HL-60 (cell line): ENCODE measurements at places on chromosomes 5 and 9.

GRCh38 chr9:127792417-127793031 lies 6.7 kb downstream of the CDK9 start:
- DNase-seq: no peak

DNA sequence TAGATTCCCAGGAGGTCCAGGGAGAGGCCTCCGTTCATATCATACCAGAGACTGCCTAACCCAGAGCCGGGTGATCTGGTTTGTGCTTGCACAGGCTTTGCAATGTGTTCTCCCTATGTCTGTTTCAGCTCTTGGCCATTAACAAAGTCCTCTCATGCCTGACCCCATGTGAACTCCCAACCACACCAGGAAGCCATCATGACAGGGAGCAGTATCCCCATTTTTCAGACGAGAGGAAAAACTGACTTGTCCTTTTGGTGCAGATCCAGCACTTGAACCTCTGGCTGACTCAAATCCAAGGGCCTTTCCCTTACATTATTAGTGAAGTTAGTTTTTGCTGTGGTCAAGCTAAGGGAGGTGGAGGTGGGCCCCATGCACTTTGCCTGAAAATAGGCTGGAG lies 58.4 kb downstream of the TEX10 start:
- no peak for DNase-seq

- DNase-seq: no peak
These were observed 3.8 kb upstream of the MIGA2 start for GRCh38 chr9:129032541-129033159.

DNA sequence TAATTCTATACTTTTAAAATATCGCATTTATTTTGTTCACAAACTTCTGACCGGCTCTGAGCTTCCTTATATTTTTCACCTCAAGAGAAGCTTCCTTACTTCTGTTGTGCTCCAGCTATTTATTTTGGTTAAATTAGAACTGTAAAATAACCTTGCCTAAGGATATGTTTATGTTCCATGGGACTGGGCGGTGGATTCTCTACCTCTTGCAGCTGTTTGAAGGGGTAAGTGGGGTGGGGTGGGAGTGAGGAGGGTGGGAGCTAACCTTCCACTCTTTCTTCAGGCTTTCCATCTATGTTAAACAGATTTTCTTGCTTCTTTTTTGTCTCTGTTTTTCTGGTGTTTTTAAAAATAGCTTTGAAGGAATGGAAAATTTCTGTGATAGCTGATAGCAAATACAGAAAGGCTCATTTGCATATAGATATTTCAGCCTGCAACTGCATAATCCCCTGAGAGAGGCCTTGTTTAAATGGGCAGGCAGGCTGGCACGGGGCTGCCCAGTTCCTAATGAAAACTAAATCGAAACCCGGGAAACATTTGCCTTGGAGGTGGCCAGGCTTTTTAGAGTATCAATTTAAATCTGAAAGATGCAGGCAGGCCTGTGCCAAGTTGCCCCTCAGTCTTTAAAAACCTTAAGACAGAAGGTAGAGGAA lies 122.1 kb upstream of the DMAC1 start:
- no peak for DNase-seq

GRCh38 chr9:752201-752600 lies 89.3 kb upstream of the DMRT1 start:
- no peak for DNase-seq

- no peak for DNase-seq
These were observed 126.5 kb downstream of the MRPS30 start for GRCh38 chr5:44935262-44935661.

DNA sequence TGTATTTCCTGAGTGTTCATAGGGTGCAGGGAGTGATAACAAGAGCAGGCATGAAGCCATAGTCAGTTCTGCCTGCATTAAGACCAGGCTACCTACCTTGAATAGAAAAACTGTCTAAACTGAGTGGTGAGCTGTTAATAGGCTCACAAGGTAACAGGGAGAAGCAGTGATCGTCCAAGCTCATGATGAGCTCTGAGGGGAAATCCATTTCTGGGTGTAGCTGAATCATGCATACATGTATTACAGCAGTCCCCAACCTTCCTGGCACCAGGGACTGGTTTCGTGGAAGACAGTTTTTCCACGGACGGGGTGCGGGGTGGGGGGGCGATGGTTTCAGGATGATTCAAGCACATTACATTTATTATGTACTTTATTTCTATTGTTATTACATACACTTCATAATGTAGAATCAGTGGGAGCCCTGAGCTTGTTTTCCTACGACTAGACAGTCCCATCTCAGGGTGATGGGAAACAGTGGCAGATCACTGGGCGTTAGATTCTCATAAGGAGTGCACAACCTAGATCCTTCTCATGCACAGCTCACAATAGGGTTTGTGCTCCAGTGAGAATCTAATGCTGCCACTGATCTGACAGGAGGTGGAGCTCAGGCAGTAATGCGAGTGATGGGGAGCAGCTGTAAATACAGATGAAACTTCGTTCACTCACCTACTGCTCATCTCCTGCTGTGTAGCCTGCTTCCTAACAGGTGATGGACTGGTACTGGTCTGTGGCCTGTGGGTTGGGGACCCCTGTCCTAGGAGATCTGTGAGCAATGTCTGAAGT lies 100.0 kb upstream of the IL6ST start:
- no peak for DNase-seq

DNA sequence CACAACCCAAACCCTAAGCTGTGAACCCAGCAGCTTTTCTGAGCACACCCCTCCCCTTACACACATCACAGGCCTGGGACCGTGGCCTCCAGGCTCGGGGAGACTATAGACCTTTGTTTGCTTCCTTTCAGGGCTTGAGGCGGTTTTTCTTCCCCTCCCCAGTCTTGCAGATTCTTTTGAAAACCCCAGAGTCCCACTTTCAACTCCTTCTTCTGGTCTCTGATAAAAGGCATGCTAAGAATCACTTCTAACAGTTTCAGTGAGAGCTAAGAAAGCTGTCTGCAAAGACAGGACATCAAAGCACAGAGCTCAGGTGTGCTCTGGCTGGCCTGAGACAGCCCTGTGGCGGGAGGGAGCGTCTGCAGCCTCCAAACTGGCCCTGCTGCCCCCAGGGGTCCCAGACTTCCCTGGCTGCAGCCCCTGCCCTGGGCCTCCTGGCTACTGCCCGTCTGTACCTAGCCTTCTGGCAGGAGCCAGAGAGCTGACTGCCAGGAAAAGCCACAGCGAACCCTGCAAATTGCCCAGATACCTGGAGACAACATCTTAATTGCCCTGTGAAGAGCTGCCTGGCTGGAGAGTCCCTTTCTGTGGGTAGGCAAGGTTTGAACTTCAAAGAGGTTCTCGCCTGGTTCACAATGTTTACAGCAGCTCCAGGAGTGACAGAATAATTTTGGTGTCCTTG lies 138.9 kb downstream of the GADD45G start:
- no peak for DNase-seq

- no peak for DNase-seq
These were observed 92.7 kb upstream of the CACNA1B start for GRCh38 chr9:137784641-137785513.

DNA sequence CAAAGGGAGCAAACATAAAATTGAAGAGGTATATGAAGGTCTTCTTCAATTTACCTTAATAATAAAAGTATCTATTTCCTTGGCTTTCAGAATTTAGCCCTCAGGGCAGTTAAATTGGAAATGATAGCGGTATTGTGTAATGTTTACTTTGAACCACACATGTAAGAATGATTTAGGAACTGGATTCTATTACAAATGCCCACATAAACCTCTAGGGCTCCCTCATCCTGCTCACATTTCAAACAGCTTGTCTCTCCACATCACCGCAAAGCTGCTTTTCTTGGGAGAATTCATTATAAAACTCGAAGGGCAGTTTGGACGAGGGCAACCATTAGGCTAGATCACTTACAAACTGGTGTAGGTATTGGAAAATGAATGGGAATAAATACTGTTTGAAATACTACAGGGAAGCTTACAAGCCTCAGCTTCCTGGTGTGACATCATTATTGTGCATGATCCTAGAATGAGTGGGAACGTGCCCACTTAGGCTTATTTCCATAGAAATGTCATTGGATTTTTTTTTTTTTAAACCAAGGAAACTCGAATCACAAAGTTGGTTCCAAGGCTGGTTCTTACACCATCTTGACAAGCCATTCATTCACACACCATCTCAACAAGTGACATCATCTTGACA lies 47.3 kb downstream of the MTRR start:
- no peak for DNase-seq

GRCh38 chr5:143383988-143384387 lies 19.5 kb downstream of the NR3C1 start:
- peak; percentile 25 for DNase-seq

- no peak for DNase-seq
These were observed 10.6 kb downstream of the PDE8B start for GRCh38 chr5:77221115-77221514.

DNA sequence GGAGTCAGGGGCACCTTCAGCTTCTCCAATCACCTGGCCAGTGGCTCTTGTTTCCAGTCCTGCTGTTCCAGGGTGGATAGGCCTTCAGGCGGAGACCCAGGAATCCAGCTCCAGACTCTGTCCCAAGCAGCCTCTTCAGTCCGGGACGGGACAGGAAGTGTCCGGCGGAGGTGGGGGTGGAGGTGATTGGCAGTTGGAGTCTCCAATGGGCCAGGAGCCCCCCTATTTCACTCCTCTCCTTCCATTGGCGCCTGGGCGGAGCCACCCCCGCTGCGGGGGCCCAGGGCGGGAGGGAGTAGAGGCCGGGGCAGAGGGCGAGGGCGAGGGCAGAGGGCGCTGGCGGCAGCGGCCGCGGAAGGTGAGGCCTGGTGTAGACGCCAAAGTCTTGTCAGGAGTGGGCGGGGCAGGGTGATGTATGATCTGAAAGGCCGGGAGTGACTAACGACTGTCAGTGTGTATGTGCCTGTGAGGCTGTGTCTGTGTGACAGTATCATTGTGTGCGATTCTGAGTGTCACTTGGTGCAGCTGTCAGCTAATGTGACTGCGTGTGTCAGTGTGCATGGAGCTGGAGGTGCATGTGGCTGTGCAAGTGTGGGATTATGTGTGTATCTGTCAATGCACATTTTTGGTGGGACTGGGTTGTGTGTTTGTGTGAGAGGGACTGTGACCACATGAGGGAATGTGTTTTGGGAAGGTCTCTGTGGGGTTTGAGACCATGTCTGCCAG lies at the start of gene IL11RA:
Gene IL11RA (plus strand): TSS at position 310 of the 726 bp plus-strand sequence. CDS start 3,033 bp downstream, outside the sequence.
- DNase-seq: no peak

DNA sequence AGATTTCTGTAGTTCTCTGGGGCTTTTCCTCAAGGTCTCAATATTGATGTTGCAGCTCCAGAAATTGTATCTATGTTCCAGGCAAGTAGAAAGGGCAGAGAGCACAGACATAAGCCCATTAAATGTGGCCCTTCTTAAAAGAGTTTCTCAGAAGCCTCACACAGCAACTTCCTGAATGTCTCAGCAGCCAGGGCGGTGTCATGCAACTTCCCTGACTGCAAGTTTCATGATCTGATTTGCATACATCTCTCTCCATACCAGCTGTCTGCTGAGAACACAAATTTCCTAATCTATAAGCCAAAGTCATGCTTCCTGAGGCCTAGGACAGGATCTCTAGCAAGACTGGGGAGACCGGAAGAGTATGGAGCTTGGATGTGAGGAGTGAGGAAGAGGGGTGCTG lies 13.0 kb downstream of the RGS7BP start:
- DNase-seq: no peak

DNA sequence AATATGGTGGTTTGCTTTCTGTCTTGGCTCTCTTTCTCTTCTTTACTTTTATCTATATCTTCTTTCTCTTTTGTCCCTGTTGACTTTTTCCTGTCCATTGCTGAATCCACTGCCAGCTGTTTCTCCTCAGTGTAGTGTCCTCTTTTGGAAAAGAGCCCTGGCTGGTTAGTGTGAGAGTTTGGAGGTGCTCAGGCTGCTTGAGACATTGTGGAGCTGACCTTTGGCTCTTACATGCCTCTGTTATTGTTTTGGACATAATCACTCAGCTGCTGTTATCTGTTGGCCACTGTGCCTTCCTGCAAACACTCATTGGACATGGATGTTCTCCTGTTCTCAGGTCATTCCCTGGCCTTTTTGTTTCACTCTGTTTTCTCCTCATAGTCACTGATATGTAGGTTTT lies 295.4 kb upstream of the RIOK2 start:
- DNase-seq: no peak

- no peak for DNase-seq
These were observed 23.0 kb downstream of the RIGI start for GRCh38 chr9:32503008-32503407.

DNA sequence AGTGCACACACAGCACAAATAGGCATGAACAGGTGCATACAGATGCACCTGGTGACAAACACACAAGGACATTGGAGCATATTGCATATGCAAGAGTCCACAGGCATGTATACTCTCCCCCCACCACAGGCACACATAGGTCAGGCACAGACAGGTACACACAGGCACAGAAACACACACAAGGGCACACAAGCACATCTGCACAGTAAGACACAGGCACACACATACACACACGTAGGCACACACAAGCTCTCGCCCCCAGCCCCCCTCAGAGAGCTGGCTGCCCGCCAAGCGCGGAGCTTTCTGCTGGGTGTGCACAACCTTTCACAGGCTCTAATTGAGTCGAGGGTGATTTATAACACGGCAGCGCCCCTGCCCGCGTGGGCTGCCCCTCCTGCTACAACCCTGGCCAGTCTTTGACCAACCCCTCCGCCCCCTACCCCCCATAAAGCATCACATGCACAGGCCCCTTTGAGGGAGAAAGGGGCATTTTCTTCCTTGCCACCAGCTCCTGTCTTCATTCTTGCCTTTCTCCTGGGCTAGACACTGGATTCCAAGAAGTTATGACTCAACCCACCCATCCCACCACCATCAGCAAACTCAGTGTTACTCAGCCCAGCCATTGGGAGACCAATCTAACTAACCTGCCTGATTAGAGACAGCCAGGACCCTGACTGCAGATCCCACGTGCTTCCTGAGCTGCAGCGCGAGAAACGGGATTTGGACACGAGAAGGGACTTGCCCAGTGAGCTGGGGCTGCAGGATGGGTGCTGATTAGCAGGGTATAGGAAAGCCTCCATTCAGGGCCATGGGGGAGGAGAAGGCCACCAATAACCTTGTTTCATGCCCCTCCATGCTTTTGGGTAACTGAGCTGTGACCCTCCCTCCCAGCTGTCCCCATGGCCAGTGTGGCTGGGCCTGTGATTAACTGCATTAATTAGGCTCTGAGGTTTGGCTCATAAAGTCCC lies 42.8 kb upstream of the PSD2 start:
- DNase-seq: no peak

- DNase-seq: no peak
These were observed 28.0 kb downstream of the TBCA start for GRCh38 chr5:77748160-77748559.

DNA sequence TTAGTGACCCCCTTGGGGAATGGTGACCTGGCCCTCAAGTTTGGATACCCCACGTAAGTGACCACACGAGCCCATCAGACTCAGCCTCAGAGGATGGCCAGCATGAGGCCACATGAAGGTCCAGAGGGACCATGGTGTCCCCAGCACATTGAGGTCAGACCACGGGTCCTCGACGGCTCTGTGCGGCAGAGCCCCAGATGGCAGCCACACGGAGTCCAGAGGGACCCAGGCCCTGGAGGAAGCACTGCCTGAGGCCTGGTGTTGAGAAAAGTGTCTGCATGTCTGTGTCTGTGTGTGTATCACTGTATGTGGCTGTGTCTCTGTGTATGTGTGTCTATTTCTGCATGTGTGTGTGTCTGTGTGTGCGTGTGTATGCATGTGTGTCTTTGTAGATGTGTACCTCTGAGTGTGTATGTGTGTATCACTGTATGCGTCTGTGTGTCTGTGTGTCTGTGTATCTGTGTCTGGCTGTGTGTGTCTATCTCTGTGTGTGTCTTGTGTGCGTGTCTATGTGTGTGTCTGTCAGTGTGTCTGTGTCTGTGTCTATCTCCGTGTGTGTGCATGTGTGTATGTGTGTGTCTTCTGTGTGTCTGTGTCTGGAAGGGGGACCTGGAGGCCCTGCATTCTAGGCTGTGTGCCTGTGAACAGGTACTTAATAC lies 992 bp downstream of the LCNL1 start:
- DNase-seq: no peak
